ENCODE measurements at places on chromosomes 3 and 15.

DNA sequence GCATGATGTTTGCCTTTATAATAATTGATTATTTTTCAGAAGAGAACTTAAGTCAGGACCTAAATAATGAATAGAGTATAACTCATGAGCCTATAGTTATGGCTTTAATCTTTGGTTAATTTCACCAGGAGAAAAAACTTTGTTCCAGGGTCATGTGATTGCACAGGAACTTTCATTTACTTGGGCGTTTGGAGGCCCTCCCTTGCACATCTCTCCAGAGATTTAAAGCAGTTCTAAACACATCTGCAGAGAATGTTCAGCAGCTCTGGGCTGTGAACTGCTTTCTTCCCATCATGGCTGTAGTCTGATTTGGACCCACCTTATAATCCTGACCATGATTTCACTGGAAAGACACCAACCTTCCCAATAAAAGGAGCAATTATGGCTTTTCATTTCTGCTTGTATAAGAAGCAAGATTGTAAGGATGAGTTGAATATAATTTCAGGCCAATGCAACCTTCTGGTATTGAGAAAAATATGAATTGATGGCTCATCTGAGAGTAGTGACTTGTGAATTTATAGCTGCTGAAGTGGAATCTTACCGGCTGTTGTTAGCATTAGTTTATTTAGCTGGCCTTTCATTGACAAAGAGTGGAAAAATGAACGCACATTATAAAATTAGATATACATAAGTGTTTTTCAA is 80.9 kb upstream of the PRTG start:
- no peak for DNase-seq

- DNase-seq, result no peak
Measured at GRCh38 chr15:92383519-92384324, 10.0 kb upstream of the ST8SIA2 start.

GRCh38 chr15:81113204-81113657 is 20.8 kb upstream of the CFAP161 start:
- DNase-seq, result no peak

DNA sequence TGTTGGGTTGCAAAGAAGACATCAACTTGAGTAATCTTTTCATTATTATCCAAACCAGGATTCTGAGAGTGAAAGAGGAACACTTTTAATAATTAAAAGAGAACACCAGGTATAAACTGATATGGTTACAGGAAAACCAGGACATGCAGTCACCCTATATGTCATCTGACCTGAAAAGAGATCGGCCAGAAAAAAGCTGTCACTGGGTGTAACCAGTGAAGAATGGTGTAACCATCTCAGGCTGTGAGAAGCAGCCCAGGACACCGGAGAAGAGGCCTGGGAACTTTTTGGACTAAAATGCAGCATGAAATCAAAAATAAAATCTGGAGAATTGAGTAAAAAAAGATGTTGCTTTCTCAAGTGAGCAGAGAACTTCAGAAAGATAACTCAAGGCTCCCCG is 10.1 kb upstream of the CCDC80 start:
- no peak for DNase-seq

DNA sequence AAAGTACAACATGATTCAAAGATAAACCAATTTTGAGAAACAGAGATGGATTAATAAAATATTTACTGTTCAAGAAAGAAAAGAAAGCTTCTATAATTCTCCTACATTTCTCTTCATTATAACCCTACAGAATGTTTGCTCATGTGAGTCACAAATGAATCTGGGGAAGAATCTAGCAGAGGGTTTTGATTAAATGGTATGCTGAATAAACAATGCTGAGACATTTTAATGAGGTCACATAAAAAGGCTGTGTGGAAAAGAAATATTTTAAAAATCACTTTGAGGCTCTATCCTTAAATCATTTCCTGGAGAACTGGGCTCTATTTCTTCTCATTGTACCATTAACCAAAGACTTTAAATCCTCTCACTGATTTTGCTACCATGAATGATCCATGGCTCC is 727.7 kb downstream of the NTRK3 start:
- no peak for DNase-seq

DNA sequence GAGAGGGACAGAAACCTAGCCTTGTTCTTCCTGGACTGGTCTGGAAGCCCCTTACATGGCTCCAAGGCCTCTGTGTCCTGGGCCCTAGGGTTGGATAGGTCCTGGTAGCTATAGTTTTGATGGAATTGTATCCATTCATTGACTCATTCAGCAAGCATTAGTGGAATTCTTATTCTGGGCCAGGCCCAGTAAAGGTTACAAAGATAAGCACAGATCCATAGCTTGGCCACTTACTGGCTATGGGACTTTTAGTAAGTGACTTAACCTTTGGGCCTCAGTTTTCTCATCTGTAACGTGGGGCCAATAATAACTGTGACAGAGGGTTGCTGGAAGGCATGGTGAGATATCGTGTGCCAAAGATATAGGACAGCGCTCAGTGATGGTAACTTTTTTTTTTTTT is 13.6 kb upstream of the DAG1 start:
- DNase-seq, result no peak

DNA sequence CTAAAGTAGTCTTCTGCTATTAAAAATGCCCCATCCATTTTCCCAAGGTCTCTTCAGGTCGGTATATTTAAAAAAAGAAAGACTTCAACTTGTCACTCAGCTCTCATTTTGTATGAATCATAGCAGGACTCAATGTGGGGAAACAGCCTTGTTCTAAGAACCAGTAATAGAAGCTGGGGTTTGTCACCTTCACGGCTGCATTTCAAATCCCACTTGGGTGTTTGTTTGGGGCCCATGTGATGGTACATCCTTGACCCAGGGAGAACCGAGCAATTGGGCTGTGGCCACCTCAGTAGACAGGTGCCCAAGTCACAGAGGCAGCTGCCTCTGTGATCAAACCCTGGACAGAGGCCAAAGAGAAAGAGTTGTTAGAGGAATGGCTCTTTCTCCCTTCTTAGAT is 70.3 kb upstream of the ARL8B start:
- no peak for DNase-seq

- no peak for DNase-seq
Measured at GRCh38 chr3:128794770-128795649, 69.0 kb downstream of the RAB7A start.

DNA sequence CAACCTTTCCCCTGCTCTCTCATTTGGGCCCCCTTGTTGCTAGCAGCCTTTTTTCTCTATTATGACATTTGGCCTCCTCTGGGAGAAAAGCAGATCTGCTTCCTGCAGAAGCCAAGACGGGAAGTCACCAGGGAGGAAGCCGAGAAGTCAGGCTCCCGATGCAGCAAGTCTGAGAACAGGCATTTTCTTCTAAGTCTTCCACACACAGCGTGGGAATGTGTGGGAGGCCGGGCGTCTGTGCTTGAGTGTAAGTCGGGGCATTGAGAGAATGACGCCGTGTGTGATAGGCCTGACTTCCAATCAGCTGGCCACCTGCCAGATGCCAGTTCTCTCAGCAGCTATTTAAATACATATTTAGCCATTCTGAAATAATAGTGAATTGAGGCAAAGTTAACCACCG is 75.8 kb upstream of the FAM98B start:
- DNase-seq, result no peak

DNA sequence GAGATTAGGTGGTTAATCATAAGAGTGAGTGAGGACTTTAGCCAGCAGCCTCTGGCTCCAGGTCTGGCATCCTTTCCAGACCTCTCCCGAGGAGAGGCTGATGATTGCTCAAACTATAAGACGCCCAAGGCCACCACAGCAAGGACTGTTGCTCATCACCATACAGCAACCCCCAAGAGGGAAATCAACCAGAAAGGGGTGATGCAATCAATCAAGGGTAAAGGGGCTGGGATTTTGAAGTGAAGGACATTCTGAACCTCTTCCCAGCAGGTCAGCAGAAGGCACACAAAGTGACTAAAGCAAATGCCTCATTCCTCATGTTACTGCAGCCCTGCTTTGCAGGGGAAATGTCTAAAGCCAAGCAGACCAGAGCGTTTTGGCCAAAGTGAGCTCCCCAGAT is 247.3 kb upstream of the IGF1R start:
- DNase-seq, result no peak

GRCh38 chr3:104886220-104886995 is 480.3 kb upstream of the ALCAM start:
- no peak for DNase-seq

GRCh38 chr15:90869140-90869541 is 753 bp downstream of the FURIN start:
- DNase-seq, result no peak

DNA sequence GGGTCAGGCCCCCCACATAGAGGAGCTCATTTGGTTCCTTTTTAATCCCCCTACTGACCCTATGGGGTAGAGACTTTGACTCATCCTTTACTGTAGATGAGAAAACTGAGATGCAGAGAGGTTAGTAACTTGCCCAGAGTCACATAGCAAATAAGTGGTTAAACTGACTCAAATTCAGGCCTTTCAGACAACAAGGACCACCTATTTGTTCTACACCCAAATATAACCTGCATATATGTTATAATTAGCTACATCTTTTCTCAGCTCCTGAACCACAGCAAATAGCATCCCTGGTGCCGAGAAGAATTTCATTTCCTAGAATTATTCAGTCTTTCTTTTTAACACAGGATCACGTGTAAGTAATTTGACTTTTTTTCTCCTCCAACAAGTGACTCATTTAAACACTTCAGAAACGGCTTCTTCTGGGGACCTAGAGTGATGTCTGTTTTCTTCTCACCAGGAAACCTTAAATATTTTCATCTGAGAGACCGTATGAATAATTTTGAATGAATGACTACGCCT is 57.4 kb downstream of the MGLL start:
- no peak for DNase-seq

- no peak for DNase-seq
Measured at GRCh38 chr3:36893137-36893557, 51.7 kb downstream of the TRANK1 start.

DNA sequence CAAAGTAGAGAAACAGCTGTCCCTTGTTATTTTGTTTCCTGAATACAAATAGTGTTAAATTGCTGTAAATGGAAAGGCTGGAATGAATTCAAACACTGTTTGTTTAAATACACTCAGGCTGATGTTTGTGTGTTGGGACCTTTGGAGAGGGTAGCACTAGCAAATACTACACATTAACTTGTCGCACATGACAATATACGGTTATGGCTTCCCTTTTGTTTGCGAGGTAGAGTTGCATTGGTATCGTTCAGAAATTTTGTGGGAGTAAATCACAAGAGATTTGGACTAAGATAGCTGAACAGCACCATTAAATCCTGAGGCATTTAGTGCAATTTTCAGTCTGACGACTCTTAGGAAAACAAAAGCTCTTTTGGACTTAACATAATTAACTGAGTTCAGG is 213.0 kb upstream of the ROBO2 start:
- no peak for DNase-seq

DNA sequence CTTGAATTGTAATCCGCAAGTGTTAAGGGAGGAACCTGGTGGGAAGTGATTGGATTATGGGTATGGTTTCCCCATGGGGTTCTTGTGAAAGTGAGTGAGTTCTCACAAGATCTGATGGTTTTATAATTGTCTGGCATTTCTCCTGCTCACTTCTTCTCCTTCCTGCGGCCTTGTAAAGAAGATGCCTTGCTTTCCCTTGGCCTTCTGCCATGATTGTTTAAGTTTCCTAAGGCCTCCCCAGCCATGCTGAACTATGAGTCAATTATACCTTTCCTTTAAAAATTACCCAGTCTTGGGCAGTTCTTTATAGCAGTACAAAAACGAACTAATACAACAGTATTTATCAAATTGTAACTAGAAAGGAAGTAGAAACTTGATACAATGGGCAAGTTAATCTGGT is 31.9 kb downstream of the IFT57 start:
- DNase-seq, result no peak

- DNase-seq, result no peak
Measured at GRCh38 chr15:92454555-92455105, 60.9 kb downstream of the ST8SIA2 start.

GRCh38 chr3:39626198-39626597 is 158.7 kb downstream of the MOBP start:
- DNase-seq, result no peak
